ENCODE measurements at places on chromosomes 5 and 9.
A peak's percentile ranks its signal among the peaks of the same experiment; 100 is the strongest.

DNA sequence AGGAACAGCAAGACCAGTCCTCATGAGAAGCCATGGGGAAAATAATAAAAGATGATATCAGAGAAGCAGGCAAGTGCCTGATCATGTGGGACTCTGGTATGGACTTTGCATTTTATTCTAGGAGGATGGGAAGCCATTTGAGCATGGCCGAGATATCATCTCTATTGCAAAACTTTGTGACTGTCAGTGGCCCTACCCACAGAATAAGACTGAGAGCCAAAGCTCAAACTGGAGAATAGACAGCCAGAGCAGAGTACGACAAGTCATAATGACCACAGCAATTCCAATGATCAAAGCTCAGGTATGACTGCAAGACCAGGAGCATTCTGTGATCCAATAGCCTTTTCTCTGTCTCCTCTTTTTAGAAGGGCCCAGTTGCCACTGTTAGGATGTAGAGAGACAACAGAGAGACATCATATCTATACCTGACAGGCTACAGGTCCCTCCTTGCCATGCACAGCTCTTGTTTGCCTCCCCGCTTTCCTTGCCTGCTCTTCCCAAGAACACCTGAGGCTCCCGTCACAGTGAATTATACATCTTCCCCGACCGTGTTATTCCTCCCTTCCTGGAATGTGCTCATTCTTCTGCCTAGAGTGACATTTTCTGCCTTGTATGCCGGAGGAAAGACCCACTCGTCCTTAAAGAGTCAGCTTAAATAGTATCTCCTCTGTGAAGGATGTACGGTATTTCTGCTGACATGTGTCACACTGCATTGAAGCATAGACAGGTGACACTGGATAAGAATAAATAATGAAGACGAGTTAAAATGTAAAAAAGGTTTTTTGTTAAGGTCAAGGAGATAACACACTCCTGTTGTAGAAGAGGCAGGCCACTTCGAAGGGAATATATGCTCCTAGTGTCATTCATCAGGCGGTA is 248.7 kb upstream of the MAP3K1 start:
- peak; percentile 86 for DNase-seq

- DNase-seq = peak; percentile 2
These were observed 182.1 kb upstream of the ITGA1 start for GRCh38 chr5:52605317-52606313.

DNA sequence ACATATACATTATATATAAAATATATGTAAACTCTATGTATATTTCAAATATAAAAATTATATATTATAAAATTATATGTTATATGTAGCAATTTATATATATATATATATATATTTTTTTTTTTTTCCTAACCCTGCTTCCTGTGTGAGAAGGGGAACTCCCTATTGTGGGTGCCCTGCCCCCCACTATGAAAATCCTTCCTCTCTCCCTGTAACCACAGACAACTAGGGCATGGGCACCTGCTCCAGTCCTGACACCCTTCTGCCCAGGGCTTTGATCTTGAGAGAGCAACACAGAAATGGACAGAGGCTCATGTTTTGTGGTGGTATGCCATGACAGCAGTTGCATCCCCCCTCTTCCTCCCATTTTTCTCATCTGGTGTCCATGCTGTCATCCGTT is 148.7 kb upstream of the IL12B start:
- DNase-seq = no peak

DNA sequence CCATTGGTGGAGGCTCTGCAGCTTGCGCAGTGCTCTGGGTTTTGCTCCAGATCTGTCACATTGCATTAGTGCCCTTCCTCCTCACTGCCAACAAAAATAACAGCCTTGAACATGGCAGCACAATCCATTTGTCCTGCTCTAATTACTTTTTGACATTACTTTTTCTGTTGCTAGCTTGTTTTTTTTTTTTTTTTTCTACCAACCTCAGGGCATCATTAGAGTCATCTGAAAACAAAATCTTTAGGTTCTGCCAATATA is 117.5 kb upstream of the NR5A1 start:
- no peak for DNase-seq

- DNase-seq = no peak
These were observed 40.2 kb downstream of the PDE6A start for GRCh38 chr5:149904293-149904886.

- no peak for DNase-seq
These were observed 273.1 kb downstream of the NSG2 start for GRCh38 chr5:174318578-174318977.

- DNase-seq = no peak
These were observed 12.6 kb downstream of the HK3 start for GRCh38 chr5:176886336-176887251.

DNA sequence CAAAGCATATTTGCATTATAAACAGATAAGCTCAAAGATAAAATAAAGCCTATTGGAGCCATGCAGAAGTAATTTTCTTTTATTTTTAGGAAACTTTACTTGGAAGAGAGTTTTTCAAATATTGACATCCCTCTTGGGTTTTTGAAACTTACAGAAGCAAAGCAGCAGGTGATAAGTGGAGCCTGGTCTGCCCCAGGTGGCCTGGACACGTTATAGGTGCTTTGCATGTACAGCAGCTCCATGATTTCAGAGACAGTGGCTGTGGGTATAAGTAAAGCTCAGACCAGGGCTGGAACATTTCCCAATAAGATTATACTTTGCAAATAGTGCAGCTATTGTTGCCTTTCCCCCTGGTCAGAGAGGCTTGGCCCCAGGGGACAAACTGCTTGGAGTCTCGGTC is 51.5 kb downstream of the CCDC192 start:
- no peak for DNase-seq

DNA sequence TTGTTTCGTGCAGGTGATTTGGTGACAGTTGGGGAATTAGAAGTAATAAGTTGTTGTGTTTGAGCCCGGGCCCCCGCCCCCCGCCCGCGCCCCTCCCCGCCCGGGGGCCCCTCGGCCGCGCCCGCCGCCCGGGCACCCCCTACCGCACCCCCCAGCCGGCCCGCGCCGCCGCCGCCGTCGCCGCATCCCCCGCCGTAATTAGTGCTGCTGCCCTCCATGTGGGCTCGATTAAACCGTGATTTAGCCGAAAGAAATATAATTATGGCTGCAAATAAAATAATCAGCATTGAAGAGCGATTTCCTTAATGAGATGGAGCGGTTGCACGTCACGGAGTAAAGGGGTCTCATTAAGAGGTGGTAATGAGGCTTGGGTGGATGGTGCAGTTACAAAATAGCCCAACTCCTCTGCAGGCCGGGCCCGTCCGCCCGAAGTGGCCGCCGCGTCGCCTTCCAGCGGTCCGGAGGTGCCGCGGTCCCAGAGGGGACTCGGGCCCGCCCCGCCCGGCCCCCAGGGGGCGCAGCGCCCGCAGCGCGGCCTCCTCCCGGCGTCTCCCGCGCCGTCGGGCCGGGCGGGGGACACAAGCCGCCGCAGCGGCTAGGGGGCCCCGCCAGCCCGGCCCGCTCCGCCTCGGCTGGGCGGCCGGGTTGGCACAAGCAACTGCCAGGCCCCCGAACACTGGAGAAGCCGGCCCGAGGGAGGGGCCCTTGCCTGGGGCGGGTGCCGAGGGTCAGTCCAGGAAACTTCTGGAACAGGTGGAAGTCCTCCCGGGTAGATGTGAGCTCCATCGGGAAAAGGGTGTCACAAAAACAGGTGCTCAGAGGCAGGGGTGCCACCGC is 6.9 kb upstream of the OTP start:
- peak; percentile 61 for DNase-seq

DNA sequence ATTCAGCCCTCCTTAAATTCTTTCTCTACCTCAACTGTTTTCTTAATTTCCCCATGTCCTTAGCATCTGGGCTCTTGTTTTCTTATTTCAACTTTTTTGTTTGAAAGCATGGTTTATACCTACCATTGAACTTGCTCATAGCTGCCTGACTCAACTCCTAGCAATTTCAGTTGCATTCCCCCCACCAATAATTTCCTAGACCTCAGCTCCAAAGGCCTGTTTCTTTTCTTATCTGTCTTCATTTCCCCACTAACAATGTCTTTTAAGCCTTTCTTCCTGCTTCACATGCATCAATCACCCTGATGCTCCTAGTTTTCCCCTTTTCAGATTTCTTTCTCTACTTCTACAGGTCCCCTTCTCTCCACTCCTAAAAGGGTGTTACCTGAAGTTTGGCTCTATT is 129.7 kb upstream of the PDE4D start:
- DNase-seq = no peak

- no peak for DNase-seq
These were observed 7.0 kb upstream of the GBGT1 start for GRCh38 chr9:133170716-133171115.

- no peak for DNase-seq
These were observed 115.8 kb downstream of the DAB2IP start for GRCh38 chr9:121767171-121767769.

DNA sequence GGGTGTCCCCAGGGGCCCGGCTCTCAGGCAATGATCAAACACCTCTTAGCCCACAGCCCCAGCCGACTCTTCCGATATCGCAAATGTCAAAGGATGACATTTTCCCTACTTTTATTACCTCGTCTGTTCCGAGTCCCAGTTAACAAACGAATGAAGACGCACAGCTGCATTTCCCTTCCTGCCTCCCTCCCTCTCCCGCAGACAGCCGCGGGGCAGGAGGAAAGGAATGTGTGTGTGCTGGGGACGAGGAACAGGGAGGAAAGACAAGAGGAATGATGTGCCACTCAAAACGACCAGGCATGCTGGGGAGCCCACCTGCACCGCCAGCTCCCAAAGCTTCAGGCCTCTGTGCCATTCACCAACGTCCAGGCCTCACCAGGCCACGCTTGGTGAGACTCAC is 125.9 kb upstream of the SARDH start:
- no peak for DNase-seq

- DNase-seq = no peak
These were observed 37.0 kb downstream of the PRUNE2 start for GRCh38 chr9:76868897-76869296.

GRCh38 chr9:117839862-117840261 is 135.7 kb downstream of the TLR4 start:
- DNase-seq = no peak

GRCh38 chr9:5698810-5699556 is 70.1 kb downstream of the RIC1 start:
- DNase-seq = no peak

DNA sequence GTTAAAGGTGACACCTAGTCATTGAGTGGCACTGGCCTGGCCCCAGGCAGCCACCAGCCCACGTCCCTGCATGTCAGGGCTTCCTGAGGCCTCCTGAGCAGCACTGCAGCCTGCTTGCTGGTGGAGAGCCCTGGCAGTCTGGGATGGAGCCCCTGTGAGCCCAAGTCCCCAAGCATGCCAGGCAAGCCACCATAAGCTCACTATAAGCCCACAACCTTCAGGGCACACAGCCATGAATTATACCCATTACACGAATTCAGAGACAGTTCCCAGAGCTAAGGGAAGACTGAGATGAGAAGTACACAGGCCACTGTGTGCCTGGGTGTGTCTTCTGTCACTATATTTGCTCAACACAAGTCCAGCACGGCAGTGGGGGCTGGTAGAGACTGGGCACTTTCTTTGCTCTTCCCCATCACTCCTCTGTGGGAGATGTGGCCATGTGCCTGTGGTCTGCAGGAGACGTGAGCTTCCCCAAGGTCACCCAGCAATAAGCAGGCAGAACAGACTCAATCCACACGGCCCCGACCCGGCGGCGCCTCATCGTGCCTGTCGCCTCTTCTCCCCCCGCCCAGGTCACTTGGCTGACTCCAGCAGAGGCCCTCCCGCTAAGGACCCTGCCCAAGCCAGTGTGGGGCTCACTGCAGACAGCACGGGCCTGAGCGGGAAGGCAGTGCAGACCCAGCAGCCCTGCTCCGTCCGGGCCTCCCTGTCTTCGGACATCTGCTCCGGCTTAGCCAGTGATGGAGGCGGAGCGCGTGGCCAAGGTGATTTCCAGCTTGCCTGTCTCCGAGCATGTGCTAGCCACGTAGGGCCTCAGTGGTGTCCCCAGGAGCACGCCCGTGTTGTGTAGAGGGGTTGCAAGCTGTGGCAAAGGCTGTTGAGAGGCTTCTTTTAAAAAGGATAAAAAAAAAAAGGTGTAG is 114.8 kb downstream of the WNK2 start:
- DNase-seq = peak; percentile 42

DNA sequence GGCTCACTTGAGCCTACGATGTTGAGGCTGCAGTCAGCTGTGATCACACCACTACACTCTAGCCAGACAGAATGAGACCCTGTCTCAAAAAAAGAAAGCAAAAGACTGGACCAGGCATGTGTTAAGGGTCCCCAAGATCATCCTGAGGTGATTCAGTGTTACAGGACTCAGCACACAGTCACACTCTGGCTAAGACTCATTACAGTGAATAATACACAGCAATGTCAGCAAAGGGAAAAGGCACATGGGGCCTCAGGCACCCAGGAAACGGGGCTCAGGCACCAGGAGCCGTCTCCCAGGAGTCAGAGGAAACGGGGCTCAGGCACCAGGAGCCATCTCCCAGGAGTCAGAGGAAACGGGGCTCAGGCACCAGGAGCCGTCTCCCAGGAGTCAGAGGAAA is 39.2 kb upstream of the NRARP start:
- no peak for DNase-seq

GRCh38 chr5:111697881-111698757 is 58.9 kb downstream of the NREP start:
- no peak for DNase-seq

DNA sequence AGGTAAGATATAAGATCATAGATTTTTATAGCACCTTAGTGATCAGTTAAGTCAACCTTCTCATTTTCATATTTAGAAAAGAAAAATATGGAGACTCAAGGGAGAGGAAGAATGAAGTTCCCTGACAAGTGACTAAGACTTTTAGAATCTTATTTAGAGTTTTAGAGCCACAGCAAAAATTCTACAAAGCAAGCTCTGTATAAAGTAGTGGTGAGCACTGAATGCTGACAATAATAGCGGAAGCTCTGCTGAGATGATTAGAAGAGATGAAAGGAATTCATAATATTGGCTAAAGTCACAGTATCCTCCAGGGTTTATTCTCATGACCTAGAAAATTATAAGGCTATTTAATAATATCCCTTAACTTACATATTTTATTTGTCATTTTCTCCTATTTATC is 316.0 kb downstream of the PDE4D start:
- no peak for DNase-seq

- no peak for DNase-seq
These were observed 554.8 kb upstream of the MEF2C start for GRCh38 chr5:89437450-89438435.

DNA sequence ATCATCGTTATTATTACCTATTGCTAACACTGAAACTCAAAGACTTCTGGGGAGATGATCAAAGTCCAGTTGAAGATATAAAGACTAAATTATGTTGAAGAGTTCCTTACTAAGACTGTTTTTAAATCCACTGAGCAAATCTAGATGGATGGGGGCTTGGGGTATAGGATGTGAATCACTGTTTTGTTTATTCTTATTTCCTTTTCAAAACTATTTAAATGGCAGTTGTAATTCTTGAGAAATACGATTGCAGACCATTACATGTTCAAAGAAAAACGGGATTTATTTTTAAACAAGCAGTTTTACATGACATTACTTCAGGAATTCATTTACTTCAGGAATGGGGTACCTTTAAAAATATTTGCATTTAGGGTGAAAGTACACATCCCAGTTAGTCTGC is 4.3 kb downstream of the RASGRF2 start:
- DNase-seq = no peak

- no peak for DNase-seq
These were observed 36.6 kb upstream of the ITGA1 start for GRCh38 chr5:52751137-52751536.
